ENCODE measurements at places on chromosomes 3 and 15.

GRCh38 chr3:124491098-124491497 lies 239.2 kb upstream of the UMPS start:
- DNase-seq, result no peak

- no peak for DNase-seq
Observed at GRCh38 chr15:42072141-42072685, 22.1 kb downstream of the PLA2G4D start.

GRCh38 chr3:188310270-188310710 lies 156.3 kb downstream of the LPP start:
- no peak for DNase-seq

DNA sequence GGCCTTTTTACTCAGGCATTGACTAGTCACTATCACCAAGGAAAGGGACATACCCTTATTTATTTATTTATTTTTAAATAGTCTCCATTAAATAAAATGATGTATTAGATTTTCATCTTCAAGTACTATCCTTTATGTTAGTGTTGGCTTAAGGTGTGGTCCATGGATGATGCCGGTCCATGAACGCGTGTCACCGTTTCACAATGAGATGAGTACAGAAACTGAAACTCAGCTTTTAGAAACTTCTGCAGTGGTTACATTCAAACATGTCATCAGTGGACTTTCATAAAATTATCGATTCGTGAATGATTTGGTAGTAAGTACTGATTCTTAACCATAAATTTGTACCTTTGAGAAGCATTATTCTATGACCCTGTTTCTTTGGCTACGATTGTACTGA lies 166.6 kb downstream of the SATB1 start:
- DNase-seq, result no peak

GRCh38 chr3:58698246-58698645 lies 31.7 kb upstream of the FAM3D start:
- DNase-seq, result no peak

GRCh38 chr3:71415681-71416122 lies 167.8 kb downstream of the FOXP1 start:
- DNase-seq, result no peak

DNA sequence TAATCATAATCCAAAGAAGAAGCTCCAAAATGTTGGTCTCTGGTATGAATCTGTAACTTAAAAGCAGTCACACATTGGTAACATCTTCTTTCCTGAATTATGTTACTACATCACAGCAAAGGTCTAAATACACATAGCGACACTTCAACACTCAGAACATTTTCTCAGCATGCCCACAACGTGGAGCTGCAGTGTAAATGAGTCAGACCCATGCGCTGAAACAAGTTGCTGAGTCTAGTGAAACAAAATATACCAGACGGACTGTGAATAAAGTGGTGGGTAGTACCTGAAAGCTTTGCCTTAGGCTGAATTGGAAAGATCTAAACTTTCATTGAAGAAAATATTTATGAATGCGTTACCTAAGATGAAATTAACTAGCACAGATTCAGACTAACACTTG lies 33.2 kb upstream of the GOLGA8B start:
- DNase-seq, result no peak

GRCh38 chr15:81322676-81323253 lies 1.2 kb downstream of the STARD5 start:
- DNase-seq, result no peak

- no peak for DNase-seq
Observed at GRCh38 chr15:43932907-43933306, 106.1 kb downstream of the WDR76 start.

GRCh38 chr3:98877132-98877531 lies 24.4 kb downstream of the DCBLD2 start:
- no peak for DNase-seq

- DNase-seq, result no peak
Observed at GRCh38 chr15:80411788-80412288, 7.7 kb downstream of the ARNT2 start.

DNA sequence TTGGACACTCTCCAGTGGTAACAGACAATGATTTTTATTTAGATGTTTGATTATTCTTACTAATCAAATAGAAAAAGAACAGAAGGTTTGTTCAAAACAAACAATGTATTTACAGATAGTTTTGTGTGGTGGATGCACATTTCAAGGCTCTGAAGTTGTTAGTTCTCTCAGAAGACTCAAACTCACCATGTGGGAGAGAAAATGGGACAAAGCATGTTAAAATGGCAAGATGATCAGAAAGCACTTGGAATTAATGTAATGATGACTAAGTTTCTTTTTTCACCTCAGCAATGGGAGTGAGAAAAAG lies 450.5 kb upstream of the KCNMB2 start:
- DNase-seq, result no peak

- DNase-seq, result no peak
Observed at GRCh38 chr3:197407526-197407925, 109.1 kb upstream of the DLG1 start.

GRCh38 chr3:56790016-56790821 lies 11.5 kb downstream of the ARHGEF3 start:
- no peak for DNase-seq

DNA sequence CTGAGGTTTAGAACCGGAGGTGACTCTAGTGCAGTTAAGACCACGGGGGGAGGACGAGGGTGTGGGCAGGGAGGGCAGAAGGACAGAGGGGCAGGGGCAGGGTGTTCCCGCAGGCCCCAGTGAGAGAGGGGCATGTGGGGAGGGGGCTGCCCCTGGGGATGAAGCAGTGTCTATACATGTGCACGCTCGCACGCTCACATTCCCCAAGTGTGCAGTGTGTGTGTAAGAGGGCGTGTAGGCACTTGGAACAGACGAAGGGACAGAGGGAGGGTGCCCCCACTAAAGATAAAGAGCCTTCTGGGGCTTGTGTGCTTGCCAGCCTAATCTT lies 69.5 kb upstream of the MEF2A start:
- DNase-seq, result no peak

- no peak for DNase-seq
Observed at GRCh38 chr3:43616034-43616433, 5.8 kb downstream of the ANO10 start.

- no peak for DNase-seq
Observed at GRCh38 chr3:109005443-109005842, 51.8 kb upstream of the GUCA1C start.

DNA sequence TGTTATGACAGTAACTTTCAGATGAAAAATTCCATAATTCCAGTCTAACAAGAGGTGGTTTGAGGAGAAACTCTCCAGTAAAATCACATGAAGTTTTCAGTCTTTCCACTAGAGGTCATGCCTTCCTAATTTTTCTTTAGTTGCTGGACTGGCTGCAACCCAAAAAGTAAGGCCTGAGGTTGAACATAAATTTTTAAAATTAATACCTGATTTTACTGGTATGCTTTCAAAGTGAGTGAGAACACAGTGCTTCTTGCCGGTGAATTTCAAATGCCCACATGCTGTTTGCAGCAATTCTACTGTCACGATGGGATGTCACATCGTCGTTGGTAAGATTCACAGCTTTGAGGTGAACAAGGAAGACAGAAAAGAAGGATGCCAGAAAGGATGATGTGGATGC lies 89.0 kb upstream of the FGF12 start:
- DNase-seq, result no peak

- DNase-seq, result no peak
Observed at GRCh38 chr3:154235330-154235729, 89.0 kb downstream of the DHX36 start.

- DNase-seq, result no peak
Observed at GRCh38 chr3:195751560-195751959, 30.8 kb downstream of the MUC20 start.

DNA sequence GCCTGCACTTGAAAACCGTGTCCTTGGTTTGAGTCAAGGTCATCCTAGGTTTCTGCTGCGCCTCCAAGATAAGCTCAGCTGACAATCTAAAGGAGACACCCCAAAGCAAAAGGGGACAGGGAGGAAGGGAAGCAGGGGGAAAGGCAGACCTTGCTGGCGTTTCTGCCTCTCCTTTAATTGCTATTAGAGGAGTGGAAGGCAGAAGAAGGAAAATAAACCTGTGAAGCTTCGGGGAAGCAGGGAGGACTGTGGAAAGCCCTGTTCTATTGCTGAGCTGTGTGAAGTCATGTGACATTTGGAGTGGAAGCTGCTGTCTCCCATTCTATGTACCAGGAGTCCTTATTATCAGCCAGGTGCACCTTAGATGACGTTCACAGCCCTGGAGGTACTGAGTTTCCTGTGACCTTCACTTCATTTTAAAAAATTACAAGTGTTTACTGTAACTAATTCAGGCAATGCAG lies 21.5 kb upstream of the CHD2 start:
- DNase-seq, result no peak

- no peak for DNase-seq
Observed at GRCh38 chr3:173819368-173819767, 421.8 kb downstream of the NLGN1 start.

- no peak for DNase-seq
Observed at GRCh38 chr3:172692751-172693338, 18.0 kb downstream of the NCEH1 start.

DNA sequence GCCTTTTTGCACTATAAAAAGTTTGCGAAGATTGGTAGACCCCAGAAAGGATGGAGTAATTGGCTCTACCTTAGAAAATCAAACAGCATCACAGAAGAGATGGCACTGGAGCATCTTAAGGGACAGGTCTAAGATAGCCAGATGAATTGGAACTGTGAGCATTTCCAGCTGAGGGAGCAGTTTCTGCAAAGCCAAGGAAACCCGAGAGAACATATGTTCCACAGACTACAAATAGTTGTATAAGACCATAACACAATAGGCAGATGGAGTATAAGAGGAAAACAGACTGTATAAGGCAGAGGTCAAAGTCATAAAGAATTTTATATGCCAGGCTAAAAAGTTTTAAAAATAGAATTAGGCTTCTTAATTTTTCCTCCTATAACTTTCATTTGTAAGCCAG lies 46.0 kb downstream of the TSC22D2 start:
- DNase-seq, result no peak

DNA sequence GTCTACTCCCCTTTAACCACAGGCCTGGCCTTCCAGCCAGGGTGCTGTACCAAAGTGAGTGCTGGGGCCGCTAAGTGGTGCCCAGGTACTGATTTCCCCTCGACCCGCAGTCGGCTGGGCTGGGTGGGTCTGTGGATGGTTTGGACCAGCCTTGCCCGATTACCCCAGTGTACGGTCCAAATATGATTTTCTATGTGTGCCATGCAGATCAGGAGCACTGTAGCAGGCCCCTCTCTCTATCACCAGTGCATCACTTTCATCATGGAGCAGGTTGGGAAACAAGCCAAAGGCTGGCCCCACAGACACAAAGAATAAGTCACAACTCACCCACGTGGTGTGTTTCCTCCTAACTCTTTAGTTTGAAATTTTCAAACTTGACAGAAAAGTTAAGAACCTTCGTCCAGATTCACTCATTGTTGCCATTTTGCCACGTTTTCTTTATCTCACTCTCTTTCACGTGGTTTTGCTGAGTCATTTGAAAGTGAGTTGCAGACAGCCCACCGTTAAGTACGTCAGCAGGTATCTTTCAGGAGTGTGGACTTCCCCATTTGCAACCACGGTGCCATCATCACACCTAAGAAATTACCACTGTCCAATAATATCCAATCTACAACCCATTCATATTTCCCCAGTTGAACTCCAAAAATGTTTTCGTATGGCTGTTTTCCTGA lies 37.0 kb downstream of the ZNF710 start:
- DNase-seq, result no peak

GRCh38 chr3:96863129-96863740 lies 48.8 kb downstream of the EPHA6 start:
- DNase-seq, result no peak

DNA sequence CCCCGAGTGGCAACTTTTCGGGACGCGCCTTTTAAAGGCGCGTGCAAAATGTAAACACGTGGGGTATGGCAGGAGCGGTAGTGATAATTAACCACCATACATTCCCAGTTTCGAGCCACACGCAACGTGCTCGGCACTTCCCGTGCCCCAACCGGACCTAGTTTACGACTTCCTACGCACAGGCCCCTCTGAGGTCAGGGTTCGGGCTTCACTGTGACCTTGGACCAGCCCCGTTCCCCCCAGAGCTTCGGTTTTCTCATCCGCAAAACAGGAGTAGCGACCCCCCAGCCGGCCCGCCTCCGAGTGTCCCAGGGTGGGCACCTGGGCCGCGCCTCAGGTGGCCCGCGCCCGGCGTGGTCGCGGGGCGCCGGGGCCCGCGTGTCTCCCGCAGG lies 451 bp downstream of the CHCHD4 start:
- DNase-seq, result no peak

- DNase-seq, result no peak
Observed at GRCh38 chr3:47669026-47669749, 90.5 kb upstream of the CSPG5 start.

DNA sequence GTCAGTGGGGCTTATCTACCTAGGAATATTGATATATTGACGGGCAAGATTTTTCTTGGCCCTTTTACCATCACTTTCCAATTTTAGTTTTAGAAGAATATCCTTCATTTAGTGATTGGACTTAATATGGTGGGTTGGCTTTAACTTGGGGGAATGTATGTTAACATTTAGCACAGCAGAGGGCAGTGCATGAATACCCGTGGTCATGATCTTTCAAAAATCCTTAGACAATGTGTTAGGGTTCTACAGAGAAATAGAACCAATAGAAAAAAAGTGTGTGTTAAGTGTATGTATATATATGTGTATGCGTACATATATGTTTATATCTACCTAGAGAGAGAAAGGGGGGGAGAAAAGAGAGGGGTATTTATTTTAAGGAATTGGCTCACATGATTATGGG lies 36.9 kb downstream of the GPR171 start:
- DNase-seq, result no peak

GRCh38 chr15:67882487-67883233 lies 42.8 kb upstream of the RNU6-1 start:
- no peak for DNase-seq

- no peak for DNase-seq
Observed at GRCh38 chr3:12499474-12499873, 15.2 kb downstream of the TSEN2 start.

DNA sequence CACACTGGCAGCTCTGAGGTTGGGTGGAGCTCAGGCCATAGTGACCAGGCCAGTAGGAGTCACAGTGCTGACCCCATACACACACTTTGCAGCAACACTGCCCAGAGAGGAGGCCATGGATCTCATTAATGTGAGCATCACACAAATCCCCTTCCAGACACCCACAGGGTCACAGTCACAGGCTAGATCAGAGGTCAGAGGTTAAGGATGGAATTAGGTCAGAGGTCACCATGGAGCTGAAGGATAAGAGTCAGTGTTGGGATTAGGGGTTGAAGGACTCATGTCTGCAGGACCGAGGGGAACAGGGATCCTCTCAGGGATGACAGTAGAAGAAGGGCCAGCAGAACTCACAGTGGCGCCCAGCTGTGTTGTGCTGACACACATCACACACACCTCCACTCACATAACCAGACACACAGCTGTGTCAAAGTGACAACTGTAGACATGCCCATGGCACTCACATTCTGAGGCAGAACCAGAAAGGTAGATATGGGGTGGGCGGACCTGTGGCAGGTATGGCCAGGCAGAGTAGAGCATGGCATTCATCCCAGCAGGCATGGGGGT lies 12.7 kb downstream of the CCDC71 start:
- no peak for DNase-seq

DNA sequence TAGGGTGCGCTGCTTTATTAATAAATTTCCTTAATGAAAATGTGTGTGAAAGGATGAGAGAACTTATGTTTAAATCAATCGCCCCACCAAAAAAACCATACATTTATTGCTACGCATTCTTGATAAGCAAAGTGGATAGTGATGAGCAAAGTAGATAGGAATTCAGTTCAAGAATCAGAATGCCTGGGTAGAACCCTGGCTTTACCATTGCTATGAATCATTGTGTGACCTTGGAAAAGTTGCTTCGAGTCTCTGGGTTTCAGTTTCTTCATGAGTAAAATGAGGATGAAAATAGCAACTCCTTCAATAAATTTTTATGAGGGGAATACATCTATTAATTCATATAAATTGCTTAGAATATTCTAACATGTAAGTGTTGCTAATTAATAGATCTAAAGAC lies 2.6 kb upstream of the ALCAM start:
- DNase-seq, result no peak

- no peak for DNase-seq
Observed at GRCh38 chr15:71648095-71648494, 162.3 kb upstream of the NR2E3 start.

Data from activated CD4-positive, CD25-positive, alpha-beta regulatory T cell (primary cell).